ENCODE measurements at places on chromosomes 2 and 18. TPM values are rescaled to one million over a fixed set of nuclear protein-coding genes. Genes with fewer than 3 reads are reported as not detected.
A peak's percentile ranks its signal among the peaks of the same experiment; 100 is the strongest.

DNA sequence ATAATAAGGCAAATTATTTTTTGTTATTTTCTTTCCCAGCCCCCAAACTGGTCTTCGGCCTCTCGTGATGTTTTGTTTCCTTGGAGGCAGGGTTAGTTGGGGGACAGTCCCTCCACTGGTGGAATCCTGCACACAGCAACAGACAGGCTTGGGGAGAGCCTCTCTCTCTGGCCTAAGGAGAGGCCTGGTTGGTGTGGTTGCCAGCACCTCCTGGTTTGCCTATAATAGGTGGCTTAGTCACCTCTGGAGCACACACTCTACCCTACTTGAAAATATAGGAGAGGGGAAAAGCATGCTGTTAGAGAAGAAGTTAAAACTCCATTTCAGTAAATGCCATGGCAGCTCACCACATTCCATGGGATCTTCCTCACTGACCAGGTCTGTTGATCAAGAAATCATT is 417.2 kb upstream of the MEIS1 start:
- DNase-seq: no peak

DNA sequence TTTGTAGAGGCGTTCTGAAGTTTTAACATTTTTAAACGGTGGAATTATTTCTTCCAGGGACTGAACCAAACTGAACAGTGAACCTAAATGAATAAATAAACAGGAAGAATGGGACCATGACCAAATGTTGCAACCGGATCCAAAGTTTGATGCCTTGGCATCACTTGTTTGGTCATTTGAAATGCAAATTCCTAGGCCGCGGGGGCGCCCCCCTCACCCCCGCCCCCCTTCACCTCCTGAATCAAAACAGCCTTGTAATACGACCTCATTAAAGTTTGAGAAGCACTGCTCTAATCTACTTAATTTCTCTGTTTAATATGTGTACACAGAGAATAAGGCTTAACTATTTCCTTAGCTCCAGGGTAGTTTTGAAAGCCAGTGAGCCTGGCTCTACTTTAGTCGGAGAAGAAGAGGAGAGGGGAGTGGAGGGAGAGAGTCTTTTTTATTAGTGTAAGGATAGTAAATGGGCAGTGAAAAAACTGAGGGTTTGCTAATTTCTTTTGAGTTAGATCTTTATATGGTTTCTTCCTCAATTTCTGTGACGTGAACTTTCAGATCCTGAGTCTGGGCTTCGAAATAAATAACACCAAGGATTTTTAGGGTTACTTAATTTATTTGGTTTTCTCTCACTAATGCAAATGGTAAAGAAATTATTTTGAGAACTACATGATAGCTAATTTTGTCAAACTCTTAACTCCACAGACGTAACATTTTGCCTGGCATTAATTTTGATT is 5.7 kb downstream of the C2orf80 start:
- no peak for DNase-seq

- DNase-seq: peak; percentile 51
Measured at GRCh38 chr2:98346311-98347236, at the start of gene CNGA3. Gene CNGA3, plus strand, starts transcription at chr2:98346456. Its CDS starts 23,520 bp downstream, at chr2:98369976.

DNA sequence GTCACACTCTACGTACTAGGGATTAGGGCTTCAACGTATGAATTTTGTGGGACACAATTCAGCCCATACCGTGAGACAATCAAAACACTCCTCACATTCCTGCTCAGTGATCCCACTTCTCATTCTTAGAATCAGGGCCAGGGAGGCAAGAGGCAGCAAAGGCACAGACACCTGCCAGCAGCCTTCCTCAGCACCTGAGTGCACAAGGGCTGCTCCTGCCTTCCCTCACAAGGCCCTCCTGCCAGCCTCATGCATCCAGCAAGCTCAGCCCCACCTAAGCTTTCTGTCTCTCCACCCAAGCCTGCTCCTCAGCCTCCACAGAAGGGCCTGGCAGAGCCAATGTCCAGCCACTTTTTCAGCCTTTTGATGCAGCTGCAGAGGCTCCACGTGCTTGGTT is 141.6 kb downstream of the SP3 start:
- DNase-seq: no peak

Gene GCG
- not detected for polyA plus RNA-seq

Gene ZNF804A
- 2.0 TPM for polyA plus RNA-seq
